ENCODE measurements at places on chromosomes 5 and 9.

DNA sequence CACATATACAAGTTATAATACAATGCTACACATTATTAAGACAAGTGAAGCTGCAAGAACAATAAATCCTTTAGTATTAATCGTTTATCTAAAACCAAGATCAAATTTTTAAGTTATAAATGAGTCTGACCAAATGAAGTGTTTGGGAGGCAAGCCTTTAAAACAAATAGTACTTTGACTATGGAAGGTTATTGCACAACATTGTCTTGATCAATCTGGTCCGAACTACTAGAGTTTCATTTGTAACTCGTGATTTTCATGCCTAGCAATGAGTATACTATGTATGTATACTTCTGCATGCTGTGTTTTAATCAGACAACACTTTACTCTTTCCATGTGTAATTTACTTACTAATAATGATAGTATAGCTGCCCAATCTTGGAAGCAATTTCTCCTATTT is 87.2 kb upstream of the GOLGA1 start:
- no peak for DNase-seq

DNA sequence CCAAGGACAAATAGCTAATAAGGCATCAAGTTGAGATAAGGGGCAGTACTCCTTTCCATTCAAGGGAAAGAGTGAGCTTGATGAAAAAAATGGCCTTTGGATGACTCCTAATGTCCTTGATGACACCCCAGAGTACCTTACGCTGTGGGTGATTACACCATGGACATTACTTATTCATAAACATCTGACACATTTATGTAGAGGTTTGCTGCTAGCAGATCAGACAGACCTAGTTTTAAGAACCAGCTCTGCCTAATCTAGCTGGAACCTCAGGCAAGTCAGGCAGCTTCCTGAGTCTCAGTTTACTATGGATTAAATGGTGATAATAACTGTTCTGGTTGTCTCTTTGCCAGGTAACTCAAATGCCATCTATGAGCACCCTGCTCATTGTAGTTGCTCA is 2.8 kb downstream of the ALDOB start:
- DNase-seq: no peak

DNA sequence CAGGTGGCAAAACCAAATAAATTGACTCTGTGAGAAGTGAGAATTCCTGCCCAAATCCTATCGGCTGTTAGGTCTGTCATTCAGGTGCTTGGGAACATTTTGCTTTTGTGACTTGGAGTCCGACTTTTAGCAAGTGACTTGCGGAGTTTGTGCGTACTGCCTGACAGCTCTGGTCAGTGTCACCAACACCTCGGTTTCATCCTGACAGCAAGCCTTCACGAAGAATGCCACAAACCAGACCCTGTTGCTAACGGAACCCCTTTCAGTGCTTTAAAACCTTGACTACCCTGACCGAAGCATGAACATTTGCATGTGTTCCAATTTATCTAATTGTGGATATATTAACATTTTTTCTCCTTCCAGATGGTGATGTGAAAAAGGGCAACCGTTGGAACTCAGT is 26.5 kb downstream of the LIX1 start:
- no peak for DNase-seq

DNA sequence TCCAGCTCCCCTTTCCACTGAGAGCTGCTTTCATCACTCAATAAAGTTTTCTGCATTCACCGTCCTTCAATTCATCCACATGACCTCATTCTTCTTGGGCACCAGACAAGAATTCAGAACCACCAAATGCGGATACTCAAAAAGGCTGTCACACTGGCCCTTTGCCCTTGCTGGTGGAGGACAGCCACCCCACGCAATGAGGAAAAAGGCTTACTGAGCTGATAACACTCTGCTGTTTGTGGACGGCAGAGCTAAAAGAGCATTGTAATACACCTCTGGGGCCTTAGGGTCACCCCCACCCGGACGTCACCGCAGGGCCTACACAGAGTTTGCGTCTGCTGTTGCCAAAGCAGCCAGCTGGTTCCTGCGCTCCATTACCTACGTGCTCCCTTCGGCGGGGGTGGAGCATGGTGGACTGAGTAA is 51.2 kb upstream of the ZNF608 start:
- no peak for DNase-seq

- DNase-seq: no peak
Measured at GRCh38 chr5:178314961-178315820, 82.6 kb upstream of the PHYKPL start.

GRCh38 chr5:21680196-21680595 is 1172.9 kb downstream of the CDH12 start:
- no peak for DNase-seq

DNA sequence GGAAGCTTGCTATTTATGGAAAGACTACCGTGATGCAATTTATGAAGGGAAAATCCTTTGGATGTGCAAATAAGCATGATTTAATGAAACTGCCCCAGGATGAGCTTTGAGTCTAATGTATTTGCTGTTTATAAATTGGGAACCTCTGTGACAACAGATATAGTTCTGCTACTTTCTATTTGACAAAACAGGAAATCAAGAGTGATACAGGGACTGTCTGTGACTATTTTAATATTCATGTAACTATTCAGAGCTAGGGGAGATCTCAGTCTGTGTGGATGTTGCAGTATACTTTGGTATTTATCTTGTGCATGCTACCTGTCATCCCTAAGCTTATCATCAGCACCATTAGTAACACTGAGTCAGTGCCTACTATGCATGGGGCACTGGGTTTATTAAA is 132.1 kb downstream of the PDZD2 start:
- no peak for DNase-seq

All from central memory CD8-positive, alpha-beta T cell (primary cell).